K562 (cell line): ENCODE measurements at places on chromosomes 4 and X.
A peak's percentile ranks its signal among the peaks of the same experiment; 100 is the strongest.

- no peak for DNase-seq
These were observed 305.7 kb downstream of the PDHA2 start for GRCh38 chr4:96145601-96146000.

- no peak for DNase-seq
These were observed 97.0 kb upstream of the STIM2 start for GRCh38 chr4:26763648-26764047.

GRCh38 chr4:112954286-112954685, 95.2 kb upstream of the ANK2 start:
- DNase-seq = no peak

GRCh38 chr4:166363198-166363597, 490.2 kb downstream of the TLL1 start:
- no peak for DNase-seq

DNA sequence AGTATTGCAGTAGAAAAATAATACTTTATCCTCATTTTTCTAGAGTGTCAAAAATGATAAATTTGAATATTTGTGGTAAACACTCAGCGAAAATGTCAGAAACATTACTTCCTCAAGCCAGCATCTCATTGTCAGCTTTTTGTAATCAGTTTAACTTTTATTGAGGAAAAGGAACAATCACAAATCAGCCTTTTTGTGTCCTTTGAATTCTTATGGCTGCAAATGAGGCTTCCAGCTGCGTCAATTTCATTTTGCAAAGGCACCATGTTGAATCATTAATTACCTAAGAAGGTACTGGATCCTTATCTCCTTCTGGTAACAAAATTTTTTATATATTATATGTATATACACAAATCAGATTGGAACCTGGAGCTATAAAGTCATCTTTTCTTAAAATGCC, 442.6 kb upstream of the CPEB2 start:
- DNase-seq = no peak

- peak; percentile 83 for DNase-seq
These were observed 4.0 kb upstream of the ZNF518B start for GRCh38 chr4:10461091-10461849.

DNA sequence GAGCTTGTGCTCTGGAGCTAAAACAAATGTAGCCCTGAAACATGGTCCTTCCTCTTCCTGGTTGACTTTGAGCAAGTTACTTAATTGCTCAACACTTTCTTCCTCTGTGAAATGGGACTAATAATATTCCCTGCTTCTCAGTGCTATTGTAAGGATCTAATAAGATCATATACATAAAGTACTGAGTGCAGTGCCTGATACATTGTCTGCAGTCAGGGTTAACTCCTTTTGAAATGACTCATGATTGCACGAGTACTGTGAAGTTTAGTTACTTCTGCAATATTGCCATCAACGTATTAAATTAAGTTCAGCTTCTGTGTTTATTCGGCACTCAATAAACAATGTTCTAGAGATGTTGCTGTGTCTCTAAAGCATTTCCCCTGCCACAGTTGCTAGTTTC, 91.8 kb upstream of the HPRT1 start:
- DNase-seq = no peak

DNA sequence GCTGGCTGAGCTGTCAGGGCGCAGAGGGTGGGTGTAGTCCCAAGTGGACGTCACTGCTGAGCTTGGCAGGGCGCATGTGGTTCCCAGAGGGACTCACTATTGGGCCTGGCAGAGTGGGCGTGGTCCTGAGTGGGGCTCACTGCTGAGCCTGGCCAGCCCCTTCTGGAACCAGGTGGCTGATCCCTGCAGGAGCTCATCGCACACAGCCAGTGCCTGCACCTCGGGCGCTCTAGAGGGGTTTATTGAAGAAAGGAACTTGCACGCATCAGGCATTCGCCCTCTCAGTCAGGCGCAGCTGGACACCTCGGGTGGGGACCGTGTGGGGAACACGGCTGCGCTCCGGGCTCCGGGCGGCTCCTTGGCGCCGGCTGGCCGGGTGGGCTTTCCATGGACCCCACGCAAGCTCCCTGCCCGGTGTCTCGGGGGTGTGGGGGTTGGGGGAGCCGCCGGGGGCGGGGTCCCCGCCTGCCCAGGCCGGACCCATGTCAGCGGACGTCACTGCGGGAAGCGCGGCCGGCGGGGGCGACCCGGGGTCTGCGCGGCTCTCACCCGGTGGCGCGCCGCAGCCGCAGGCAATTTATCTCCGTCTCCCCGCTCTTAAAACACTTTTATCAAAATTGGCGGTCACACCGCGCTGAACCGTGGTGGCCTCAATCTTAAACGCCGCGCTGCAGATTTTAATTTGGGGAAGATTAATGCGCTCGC, 65.4 kb upstream of the NKX1-1 start:
- no peak for DNase-seq

DNA sequence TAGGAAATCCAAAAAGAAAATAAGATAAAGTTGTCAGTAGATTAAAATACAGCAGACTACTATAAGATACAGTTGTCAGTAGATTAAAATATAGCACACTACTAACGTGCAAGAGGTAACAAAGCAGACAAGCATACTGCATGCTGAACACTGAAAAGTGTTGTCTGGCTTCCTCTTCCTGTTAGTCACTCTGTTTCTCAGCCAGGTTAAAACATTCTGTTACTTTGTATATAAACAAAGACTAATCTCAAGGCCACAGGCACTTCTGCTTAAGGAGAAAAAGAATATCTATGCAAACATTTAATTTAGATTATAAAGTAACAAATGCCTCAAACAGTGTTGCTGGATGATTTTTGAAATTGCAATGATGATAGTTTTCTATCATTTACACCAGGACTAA, 41.0 kb upstream of the SCD5 start:
- no peak for DNase-seq

DNA sequence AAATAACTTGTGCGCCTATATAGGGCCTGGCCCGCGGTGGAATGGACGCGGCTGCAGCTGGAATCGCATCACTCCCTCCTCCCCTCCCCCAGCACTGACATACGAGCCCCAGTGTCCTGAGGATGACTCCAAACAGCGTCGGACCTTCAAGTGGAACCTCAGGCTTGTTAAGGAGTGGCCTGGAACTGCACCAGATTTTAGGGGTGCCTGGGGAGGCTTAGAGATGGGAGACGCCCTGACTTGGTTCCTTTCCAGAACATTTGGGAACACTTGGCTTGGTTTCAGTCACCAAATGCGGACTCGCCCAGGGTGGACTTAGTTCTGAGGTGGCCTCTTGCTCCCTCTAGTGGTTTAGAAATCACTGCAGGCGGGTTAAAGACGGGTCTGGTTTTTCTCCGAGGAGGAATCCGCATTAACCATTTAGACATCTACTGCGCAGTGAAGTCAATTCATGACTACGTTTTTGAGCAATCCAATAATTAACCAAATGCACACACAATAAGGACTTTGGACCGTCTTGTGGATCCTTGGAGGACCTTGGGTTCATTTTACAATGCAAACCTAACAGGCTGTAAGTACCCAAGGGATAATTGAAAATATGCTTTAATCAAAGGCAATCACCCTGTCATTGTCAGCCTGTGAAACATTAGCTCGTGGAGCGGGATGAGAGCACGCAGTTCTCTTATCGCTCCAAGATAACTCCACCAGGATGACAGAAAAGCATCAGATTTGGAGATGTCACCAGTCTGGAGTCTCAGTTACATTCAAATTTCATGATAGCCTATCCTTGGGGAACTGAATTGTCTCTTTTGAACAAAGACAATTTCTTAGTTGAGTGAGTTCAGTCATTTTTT, 11.2 kb upstream of the PDGFRA start:
- DNase-seq = peak; percentile 80
